Occipital lobe (tissue), 3 donors: ENCODE measurements at places on chromosomes 5 and 9. TPM values are rescaled to one million over a fixed set of nuclear protein-coding genes. Genes with fewer than 3 reads are reported as not detected.

The SARDH gene
- 2.5 TPM for total RNA-seq

The SEMA5A gene
- total RNA-seq = 11.2 TPM

The CXXC5 gene
- 37.1 TPM for total RNA-seq

The FIBCD1 gene
- 1.4 TPM for total RNA-seq

The MAMDC4 gene
- 2.5 TPM for total RNA-seq

The SLCO6A1 gene
- total RNA-seq = 0.94 TPM

The CDX1 gene
- total RNA-seq = not detected

The SLC45A2 gene
- 0.16 TPM for total RNA-seq

The OR2V2 gene
- total RNA-seq = not detected

The PHYHD1 gene
- 1.1 TPM for total RNA-seq

The PHAX gene
- total RNA-seq = 103 TPM

The CAVIN4 gene
- 12.9 TPM for total RNA-seq

The OSMR gene
- total RNA-seq = 2.0 TPM

The NEUROG1 gene
- total RNA-seq = 1.1 TPM

The IFNA13 gene
- not detected for total RNA-seq

The PFDN1 gene
- total RNA-seq = 36.8 TPM

The IL7R gene
- under 0.01 TPM for total RNA-seq

The GMCL2 gene
- not detected for total RNA-seq

The FAM174A gene
- total RNA-seq = 24.5 TPM

The EPB41L4A gene
- total RNA-seq = 78.8 TPM

The IRX4 gene
- total RNA-seq = not detected

The G3BP1 gene
- 86.7 TPM for total RNA-seq

The MRPS2 gene
- 9.7 TPM for total RNA-seq

The CYLC2 gene
- not detected for total RNA-seq

The AQP7 gene
- not detected for total RNA-seq

The SPINK6 gene
- total RNA-seq = not detected

The CCL27 gene
- 0.31 TPM for total RNA-seq

The PCDHGA2 gene
- total RNA-seq = 6.9 TPM

The HSPA5 gene
- total RNA-seq = 25.4 TPM

The CAMK4 gene
- 130 TPM for total RNA-seq

The CPEB4 gene
- total RNA-seq = 87.3 TPM
